ENCODE measurements at places on chromosomes 6 and 20.

DNA sequence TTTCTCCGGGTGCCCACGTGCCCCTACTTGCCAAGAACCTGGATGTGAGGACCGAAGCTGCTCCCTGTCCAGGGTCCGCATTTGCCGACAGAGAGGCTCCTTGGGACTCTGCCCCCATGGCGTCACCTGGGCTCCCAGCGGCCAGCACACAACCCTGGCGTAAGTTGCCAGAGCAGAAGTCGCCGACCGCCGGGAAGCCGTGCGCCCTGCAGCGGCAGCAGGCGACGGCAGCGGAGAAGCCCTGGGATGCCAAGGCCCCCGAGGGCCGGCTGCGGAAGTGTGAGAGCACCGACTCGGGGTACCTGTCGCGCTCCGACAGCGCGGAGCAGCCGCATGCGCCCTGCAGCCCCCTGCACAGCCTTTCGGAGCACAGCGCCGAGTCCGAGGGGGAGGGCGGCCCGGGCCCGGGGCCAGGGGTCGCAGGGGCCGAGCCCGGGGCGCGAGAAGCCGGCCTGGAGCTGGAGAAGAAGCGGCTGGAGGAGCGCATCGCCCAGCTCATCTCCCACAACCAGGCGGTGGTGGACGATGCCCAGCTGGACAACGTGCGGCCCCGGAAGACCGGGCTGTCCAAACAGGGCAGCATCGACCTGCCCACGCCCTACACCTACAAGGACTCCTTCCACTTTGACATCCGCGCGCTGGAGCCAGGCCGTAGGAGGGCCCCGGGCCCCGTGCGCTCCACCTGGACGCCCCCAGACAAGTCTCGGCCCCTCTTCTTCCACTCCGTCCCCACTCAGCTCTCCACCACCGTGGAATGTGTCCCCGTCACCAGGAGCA, 28.3 kb downstream of the ZNF831 start:
- DNase-seq, result no peak

DNA sequence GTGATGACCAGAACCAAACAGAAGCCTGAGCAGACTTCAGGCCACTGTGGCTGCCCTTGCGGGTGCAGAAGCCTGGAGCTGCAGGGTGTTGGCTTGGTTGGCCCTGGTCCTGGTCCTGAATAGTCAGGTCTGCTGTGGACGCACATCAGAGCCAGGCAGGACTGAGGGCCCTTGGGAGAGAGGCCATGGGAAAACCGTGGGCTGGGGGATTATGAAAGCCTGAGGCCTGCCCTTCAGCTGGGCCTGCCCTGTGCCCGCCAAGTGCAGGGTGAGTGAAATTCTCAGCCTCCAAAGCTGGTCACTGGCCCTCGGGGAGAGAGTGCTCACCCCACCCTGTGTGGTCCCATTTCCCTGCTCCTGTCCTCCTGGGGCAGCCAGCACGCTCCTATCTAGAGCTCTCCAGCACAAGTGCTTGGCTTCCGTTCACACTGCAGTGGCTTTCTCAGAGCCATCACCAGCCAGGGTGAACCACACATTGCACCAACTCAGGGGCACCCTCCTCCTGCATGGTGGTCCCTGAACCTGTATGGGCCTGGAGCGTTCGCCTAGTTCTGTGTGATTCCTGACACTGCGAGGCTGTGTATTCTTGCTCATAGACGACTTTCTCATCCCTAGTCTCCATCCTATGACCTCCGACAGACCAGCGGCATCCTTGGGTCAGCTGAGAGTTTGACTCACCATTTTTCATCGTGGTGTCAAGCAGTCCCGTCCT, 146.1 kb downstream of the TTLL2 start:
- DNase-seq, result no peak

GRCh38 chr6:14544666-14545065, 427.1 kb downstream of the CD83 start:
- no peak for DNase-seq

GRCh38 chr20:4112481-4113421, 97.4 kb upstream of the RNF24 start:
- no peak for DNase-seq

GRCh38 chr6:87074101-87074621, 20.7 kb downstream of the CGA start:
- no peak for DNase-seq

- no peak for DNase-seq
These were observed 6.8 kb downstream of the SNRPB start for GRCh38 chr20:2463616-2464365.

- DNase-seq, result no peak
These were observed 68.0 kb downstream of the PTPN1 start for GRCh38 chr20:50578061-50578777.

GRCh38 chr6:169098116-169098515, 155.5 kb downstream of the THBS2 start:
- DNase-seq, result no peak

DNA sequence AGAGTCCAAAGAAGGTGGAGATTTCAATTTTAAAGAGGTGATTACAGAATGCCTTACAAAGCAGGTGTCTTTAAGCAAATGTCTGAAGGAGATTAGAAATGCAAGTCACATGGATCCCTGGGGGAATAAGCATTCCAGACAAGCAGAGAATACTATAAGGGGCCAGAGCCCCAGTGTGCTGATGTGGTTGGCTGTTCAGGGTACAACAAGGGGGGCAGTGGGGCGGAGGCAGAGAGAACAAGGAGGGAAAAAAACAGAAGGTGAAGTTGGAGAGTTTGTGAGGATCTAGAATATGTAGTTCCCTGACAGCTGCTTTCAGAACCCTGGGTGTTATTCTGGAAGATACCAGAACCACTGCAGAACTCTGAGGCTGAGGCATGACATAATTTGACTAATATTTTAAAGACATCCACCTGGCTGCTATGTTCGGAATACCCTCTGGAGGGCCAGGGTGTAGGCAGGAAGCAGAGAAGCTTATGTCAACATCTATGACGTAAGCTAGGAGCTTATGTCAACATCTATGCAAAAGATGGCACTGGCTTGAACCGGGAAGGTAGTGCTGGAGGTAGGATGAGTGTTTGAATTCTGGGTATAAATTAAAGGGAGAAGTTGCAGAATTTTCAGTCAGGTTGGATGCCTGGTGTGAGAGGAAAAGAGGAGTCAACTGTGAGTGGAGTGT, 276.3 kb upstream of the AGPAT4 start:
- no peak for DNase-seq

GRCh38 chr6:111714416-111715270, 109.0 kb upstream of the TRAF3IP2 start:
- DNase-seq, result no peak

DNA sequence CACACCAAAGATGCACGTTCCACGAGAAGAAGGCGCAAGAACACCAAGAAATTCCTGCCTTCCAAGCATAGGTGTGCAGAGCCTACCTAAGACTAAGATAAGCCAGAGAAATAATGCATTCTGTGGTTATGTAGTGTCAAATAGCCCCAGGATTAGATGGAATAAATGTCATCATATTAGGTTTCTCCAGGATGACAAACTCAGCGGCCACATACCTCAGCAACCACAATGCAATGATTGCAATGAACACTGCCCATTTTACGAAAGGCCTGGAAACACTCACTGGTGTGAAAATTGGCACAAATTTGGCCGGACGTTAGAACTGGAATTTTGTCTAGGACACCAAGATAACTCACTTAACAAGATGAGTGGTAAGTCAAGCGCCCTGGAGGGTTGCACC, 129.7 kb downstream of the SLC22A3 start:
- DNase-seq, result no peak

DNA sequence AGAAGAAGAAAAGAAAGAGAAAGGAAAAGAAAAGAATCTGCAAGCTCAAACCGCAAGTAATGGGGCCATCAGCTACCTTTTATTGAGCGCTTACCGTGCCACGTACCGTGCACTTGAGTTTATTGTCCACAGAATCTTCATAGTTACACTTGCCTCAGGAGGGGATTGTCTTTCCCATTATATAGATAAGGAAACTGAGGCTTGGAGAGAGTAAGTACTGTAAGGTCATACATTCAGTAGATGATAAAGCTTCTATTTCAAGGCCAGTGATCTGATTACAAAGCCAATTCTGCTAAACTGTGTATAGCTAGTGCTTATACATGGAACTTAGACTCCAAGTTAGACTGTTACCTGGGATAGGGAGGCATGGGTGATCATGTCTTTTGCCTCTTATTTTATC, 110.4 kb upstream of the IYD start:
- no peak for DNase-seq

- DNase-seq, result no peak
These were observed 6.9 kb downstream of the MANBAL start for GRCh38 chr20:37296371-37296770.

- no peak for DNase-seq
These were observed 10.4 kb downstream of the HIVEP1 start for GRCh38 chr6:12022481-12022880.

- no peak for DNase-seq
These were observed 222.8 kb upstream of the MANEA start for GRCh38 chr6:95354551-95354950.

- no peak for DNase-seq
These were observed 129.5 kb downstream of the CRYBG1 start for GRCh38 chr6:106490030-106490429.

DNA sequence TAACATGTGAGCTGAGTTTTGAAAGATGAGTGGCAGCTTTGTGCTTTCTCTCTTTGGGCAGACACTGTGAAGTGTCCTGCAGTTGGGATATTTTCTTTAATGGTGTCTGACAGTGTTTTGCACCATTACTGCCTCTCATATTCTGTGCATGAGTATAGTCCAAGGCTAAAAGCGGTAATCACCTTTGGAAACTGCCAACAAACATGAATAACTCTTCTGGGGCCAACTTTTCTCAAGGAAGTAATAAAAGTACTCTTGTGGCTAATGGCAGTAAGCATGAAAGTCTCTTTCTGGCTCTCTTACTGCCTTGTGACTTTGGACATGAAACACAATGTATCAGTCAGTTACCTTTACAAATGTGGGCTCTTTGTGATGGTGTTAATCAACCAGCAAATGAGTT, 91.7 kb upstream of the SOX4 start:
- DNase-seq, result no peak

GRCh38 chr6:45808917-45809316, 206.7 kb downstream of the CLIC5 start:
- DNase-seq, result no peak

DNA sequence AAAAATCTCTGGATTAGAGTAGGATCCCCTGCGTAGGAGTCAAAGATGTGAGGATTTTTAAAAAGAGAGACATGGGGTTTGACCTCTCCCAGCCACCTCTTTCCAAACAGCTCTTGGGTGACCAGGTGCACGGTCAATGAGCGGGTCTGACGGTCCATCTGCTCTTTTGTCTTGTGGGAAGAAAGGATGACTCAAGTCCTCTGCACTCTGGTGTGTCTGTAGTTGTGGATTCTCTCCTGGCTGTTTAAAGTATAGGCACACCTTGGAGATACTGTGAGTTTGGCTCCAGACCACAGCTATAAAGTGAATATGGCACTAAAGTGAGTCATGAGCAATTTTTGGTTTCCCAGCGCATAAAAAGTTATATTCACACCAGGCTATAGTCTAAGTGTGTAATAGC, 209.8 kb downstream of the BMP7 start:
- DNase-seq, result no peak

DNA sequence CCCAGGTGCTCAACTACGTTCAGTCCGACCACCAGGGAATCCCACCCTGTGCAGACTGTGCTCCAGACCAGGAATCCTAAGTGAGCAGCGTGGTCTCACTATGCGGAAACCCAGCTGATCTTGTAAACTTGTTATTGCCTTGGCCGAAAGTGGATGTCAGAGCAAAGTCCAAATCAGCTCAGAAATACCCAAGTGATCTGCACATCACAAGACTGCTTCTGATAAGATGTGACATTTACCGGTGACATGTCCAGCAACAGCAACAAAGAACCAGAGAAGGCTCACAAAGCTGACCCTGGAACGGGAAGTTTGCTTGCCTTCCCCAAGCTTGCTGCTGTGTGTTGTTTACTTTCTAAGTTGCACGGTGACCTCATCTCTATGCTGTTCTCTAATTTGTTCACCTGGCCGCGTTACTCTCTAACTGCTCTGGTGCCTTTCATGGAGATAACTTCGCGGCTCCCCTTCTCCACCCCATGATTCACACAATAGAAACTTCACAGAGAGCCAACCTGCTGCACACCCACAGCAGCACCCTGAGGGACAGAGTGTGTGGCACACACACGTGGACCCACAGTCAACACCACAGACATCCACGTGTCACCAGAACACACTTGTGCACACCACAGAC, 1.7 kb downstream of the BNIP5 start:
- no peak for DNase-seq

GRCh38 chr6:70843328-70843918, 113.4 kb downstream of the B3GAT2 start:
- DNase-seq, result no peak

DNA sequence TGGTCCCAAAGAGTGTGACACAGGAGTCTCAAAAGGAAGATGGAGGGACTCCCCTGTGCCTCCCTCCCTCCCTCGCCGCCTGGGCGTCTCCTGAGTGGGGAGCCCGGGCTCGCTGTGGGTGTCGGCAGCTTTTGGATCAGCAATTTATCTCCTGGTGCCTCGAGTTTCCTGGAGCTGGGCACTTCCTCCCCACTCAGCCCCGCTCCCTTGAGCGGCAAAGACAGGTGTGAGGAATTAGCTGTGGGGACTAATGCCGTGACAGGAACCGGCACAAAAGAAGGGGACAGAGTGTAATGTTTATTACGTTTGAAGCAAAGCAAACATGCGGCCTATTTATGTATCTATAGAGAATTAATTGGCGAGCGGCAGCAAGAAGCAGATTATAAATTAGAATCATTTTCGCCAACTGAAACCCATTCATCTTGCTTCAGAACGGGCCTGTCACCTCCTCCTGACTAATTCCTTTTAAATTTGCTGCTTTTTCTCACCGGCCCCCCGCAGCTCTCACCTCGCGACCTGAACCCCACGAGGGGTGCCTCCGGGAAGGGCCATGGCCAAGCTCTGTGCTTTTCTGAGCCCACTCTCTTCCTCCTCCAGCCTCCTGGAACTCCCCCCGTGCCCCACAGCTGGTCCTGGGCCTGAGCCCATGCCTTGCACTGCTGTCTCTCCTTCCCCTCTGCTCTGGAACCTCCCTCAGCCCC, 8.8 kb upstream of the CDH22 start:
- no peak for DNase-seq

GRCh38 chr6:105301072-105301503, 101.8 kb downstream of the PREP start:
- DNase-seq, result no peak

- peak; percentile 50 for DNase-seq
These were observed 133.9 kb downstream of the HIVEP2 start for GRCh38 chr6:142810952-142811514.

GRCh38 chr6:109240370-109241084, 141.7 kb downstream of the CD164 start:
- DNase-seq, result no peak
